ENCODE measurements at places on chromosomes 6 and 20.

- peak; percentile 63 for DNase-seq
Measured at GRCh38 chr20:50467718-50468356, 42.3 kb upstream of the PTPN1 start.

GRCh38 chr6:167098825-167099225 is 24.1 kb upstream of the CCR6 start:
- DNase-seq, result no peak

DNA sequence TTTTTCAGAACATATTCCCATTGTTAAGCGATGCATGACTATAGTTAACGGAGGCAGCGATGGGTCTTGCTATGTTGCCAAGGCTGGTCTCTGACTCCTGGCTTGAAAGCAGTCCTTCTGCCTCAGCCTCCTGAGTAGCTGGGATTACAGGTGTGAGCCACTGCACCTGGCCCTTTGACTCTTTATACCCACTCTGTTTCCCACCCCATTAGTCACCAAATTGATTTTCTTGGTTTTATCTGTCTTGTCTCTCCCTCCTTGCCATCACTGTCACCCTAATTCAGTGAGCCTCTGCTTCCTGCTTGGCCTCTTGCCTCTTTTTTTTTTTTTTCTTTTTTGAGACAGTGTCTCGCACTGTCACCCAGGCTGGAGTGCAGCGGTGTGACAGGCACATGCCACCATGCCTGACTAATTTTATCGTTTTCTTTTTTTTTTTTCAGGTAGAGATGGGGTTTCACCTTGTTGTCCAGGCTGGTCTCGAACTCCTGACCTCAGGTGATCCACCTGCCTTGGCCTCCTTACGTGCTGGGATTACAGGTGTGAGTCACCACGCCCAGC is 31.3 kb downstream of the ZFAND3 start:
- no peak for DNase-seq

- DNase-seq, result peak; percentile 91
Measured at GRCh38 chr6:5723841-5724691, 282.7 kb downstream of the NRN1 start.

- no peak for DNase-seq
Measured at GRCh38 chr6:7541175-7542064, at the start of gene DSP. Gene DSP (plus strand): TSS chr6:7541671. CDS start chr6:7541916, 245 bp downstream.

- DNase-seq, result no peak
Measured at GRCh38 chr20:62025832-62026563, 39.7 kb downstream of the TAF4 start.

DNA sequence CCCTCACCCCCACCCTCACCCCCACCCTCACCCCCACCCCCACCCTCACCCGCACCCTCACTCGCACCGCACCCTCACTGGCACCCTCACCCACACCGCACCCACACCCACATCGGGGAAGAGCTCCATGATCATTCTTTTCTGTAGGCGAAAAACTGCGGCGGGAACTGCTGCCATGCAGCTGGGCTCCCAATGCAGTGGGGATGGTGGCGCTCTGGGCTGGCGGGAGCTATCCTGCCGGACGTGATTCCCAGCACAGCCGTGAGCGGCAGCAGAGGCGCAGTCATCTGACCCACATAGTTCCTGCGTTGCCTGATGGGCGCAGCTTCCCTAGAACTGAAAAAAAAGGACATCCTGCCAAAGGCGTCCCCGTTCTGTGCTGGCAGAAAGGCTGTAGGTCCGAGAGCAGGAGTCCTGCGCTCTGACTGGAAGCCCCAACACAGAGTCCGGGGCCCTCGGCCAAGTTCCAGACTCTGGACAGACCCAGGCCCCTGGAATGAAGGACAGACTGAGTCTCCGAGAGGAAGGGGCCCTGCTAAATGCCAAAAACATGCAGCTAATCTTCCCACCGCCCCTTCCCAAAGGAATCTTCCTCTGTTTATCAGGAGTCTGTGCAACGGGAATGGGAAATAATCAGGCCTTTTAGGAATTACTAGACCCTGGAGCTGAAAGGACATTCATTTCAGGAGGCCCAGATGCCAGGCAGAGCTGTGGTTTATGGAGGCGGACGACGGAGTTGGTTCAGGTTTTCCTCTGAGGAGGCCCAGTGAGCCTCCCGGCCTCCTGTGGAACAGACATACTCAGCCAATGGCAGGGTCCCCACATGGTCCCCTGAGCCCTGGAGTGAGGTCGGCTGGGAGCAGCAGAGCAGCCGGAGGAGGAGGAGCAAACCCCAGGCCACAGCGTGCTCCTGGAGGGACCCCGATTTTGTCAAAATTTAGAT is 14.1 kb upstream of the TCFL5 start:
- DNase-seq, result no peak

GRCh38 chr20:50506270-50506579 is 4.0 kb upstream of the PTPN1 start:
- no peak for DNase-seq
